Left lung (tissue), 14 donors: ENCODE measurements at places on chromosomes 7 and 10. TPM values are rescaled to one million over a fixed set of nuclear protein-coding genes. Genes with fewer than 3 reads are reported as not detected.

- no peak for DNase-seq
Measured at GRCh38 chr10:129345763-129346162, 121.3 kb upstream of the MGMT start.

The KCNIP2 gene
- 2.2 TPM for total RNA-seq

GRCh38 chr7:74606101-74606908, 51.2 kb upstream of the GTF2I start:
- peak; percentile 82 for DNase-seq

DNA sequence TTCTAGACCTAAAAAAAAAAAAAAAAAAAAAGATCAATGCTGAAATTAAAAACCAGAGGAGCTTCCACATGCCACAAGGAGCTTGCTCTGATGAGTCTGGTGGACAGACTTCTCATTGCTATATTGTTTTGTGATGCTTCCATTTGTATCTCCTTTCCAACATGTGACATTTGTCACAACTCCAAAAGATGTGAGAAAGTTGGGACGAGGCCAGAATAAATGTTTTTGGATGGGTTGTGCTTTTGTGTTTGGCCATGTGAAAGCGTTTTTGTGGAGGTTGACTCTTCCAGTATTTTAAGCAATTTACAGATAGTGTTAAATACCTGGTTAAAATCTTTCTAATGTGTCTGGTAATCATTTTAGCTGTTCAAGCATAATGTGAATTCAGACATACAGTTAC, 280.1 kb downstream of the SKAP2 start:
- DNase-seq, result peak; percentile 13

DNA sequence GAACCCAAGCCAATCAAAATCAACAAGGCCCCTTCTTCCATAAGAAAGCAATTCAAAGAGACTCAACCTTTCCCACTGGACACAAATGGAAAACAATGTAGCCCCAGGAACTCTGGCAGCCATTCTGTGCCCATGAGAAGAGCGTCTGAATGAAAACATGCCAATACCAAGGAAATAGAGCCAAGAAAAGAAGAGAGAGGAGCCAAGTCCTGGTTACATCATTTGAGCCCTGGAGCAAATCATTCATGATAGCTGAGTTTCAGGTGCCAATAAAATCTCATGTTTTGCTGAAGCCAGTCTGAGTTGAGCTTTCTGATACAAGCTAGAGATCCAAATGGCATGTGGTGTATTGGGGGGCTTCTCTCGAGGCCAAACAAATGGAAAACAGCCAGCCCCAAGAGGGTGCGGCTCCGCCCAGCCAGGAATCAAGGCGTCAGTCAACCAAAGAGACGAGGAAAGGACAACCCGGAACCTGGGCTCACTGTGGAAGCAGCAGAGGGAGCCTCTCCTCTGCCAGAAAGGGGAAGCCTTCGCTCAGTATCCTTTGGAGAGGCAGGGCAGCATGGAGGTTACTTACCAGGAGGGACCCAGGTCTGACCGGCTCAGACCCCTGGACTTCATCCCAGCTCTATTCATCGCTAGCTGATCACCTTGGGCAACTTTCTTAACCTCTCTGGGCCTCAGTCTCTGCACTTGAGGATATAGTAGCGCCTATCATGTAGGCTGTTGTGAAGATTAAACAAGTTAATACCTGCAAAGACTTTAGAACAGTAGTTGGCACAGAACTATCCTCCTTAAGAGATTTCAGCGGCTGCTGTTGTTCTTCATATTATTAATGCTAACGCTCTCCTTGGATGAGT, 61.8 kb downstream of the OAT start:
- no peak for DNase-seq

GRCh38 chr10:43086321-43086942, 9.6 kb downstream of the RET start:
- DNase-seq, result no peak
